ENCODE measurements at places on chromosomes 5 and 9.
A peak's percentile ranks its signal among the peaks of the same experiment; 100 is the strongest.

- no peak for DNase-seq
Observed at GRCh38 chr5:2006971-2007291, 124.2 kb upstream of the IRX4 start.

DNA sequence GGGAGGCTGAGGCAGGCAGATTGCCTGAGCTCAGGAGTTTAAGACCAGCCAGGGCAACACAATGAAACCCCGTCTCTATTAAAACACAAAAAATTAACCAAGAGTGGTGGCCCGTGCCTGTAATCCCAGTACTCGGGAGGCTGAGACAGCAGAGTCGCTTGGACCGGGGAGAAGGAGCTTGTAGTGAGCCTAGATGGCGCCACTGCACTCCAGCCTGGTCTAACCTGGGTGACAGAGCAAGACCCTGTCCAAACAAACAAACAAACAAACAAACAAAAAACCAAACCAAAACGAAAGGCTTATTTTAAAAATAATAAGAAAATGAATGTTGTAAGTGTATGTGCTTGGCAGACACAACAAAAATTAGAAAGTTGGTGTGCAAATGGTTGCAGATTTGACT is 536.3 kb upstream of the PTPRD start:
- DNase-seq, result no peak

DNA sequence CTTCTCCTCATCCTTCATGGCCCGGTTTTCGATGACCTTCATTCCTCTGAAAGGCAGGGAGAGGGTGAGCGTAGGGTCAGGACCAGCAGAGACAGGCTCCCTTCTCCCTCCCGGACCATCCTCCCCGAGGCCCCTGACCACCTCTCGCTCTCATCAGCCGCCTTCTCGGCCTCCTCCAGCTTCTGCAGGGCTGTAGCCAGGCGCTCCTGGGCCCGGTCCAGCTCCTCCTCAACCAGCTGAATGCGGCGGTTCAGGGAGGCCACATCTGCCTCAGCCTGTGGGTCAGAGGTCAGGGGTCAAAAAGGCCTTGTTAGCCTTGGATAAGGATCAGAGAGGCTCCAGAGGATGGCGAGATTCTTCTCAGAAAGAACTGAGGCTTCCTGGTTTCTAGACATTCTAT is 4.2 kb downstream of the TPM2 start:
- no peak for DNase-seq

DNA sequence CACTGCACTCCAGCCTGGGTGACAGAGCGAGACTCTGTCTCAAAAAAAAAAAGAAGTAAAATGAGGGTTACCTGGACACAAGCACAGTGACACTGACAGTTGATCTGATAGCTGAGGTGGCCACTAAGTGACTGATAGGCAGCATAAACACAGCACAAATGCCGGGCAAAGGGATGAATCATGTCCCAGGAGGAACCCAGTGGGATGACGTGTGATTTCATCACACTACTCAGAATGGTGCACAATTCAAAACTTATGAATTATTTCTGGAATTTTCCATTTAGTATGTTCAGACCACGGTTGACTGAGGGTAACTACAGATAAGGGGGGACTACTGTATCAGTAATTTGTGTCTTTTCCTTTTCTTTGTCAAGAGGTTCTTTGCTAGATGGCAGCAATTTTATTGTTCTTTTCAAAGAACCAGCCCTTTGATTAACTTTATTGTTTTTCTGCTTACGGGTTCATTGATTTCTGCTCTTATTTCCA is 34.3 kb upstream of the RNF130 start:
- DNase-seq, result peak; percentile 48

DNA sequence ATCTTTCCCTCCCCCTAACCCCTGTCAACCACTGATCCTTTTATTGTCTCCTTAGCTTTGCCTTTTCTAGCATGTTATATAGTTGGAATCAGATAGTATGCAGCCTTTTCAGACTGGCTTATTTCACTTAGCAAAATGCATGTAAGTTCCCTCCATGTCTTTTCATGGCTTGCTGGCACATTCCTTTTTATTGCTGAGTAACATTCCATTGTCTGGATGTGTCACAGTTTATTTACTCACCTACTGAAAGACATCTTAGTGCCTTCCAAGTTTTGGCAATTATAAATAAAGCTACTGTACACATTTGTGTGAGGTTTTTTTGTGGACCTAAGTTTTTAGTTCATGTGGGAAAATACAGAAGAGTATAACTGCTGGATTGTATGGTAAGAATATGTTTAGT is 230.1 kb downstream of the PBX3 start:
- DNase-seq, result no peak

DNA sequence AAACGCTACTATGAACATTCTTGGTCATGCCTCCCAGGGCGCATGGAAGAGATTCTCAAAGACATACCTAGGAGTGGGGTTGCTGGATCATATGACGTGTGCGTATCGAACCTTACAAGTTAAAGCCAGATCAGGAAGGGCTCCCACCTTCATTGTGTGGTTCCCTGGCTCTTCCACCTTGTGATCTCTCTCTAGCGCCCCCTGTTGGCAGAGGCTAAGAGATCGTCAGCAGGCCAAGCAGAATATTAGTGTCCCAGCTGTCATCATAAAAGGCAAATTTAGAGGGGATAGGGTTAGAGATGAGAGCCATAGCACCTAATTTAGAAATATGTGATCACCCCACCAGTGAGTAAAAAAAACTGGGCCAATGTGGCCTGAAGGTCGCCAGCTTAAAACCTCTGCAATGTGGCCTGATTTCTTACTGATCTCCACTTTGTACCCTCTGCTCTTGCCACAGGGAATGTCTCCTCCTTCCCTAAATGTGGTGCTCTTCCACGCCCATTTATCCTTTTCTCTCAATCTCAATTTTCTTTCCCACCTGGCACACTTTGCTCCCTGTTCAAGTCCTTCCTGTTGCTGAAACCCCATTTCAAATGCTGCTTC is 91.7 kb upstream of the SHB start:
- peak; percentile 55 for DNase-seq

GRCh38 chr9:37992924-37993349 is 76.1 kb downstream of the SHB start:
- no peak for DNase-seq
